ENCODE measurements at places on chromosomes 13 and 19.

- DNase-seq = no peak
Measured at GRCh38 chr19:48918801-48919247, 14.7 kb upstream of the DHDH start.

- no peak for DNase-seq
Measured at GRCh38 chr13:38905081-38905480, 85.5 kb downstream of the STOML3 start.

DNA sequence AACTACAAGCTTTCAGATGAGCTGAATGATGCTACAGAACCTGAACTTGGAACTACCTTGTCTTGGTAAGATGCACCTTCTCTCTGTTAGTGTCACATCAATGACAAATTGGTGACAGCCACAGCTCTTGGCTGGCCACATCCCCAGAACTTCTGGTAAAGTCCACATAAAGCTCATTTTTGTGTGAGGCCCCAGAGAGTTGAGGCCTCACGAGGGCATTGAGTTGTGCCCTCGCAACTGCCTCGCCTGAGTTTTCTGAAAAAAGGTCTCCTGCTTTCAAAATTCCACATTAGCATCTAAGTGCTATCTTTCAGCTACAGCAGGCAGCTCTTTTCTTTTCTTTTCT, 42.6 kb downstream of the MRPL57 start:
- no peak for DNase-seq

- no peak for DNase-seq
Measured at GRCh38 chr13:42533336-42533591, 40.7 kb upstream of the TNFSF11 start.

DNA sequence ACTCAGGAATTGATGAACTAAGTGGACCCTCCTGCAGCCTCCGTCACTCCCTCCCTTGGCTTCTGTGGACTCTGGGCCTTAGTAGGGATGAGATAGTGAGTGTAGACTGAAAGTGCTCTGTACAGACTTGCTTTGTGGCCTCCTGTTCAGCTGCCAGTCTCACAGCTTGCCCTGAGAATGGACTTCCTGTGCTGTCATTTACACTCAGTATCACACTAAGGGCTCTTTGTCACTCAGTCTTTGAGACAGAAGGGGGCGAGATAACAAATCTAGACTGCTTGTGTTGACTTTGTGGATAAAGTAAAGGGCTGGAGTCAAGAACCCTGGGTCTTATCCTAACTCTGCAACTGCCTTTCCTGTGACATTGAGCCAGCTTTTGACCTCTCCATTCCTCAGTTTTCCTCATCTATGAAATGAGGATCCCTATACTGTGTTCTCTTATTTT, 21.0 kb upstream of the SPRY2 start:
- DNase-seq = no peak

DNA sequence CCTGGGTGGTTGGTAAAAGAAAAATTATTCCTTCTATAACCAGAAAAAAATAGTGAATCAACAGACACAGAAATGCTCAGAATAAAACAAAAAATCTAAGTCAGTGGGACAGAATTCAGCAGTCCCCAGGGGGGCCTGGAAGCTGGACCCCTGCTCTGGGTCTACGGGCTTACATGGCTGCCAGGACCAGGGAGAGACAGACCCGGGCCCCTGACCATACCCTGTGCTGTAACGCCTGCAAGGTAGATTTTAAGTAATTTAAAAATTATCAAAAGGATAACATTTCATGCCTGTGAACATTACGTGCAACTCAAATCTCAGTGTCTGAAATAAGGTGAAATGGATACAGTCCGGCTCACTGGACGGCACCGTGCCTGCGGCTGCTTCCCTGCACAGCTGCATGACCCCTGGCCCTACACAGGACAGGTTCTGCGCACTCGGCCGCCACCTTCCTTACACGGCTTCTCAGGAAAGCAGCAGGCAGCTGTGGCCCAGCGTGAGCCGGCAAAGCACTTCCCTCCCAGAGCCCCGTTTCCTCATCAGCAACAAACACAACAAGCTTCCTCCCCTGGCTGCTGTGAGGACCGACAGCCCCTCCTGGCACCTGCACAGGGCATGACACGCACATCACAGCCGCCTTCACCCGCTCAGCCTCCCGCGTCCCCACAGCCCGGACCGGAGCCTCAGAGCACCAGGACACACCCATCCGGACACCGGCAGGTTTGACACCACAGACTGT, 22.2 kb downstream of the RASA3 start:
- DNase-seq = no peak

- no peak for DNase-seq
Measured at GRCh38 chr13:98390086-98390715, 186.7 kb downstream of the STK24 start.

- no peak for DNase-seq
Measured at GRCh38 chr19:30153326-30154210, 211.5 kb downstream of the URI1 start.

- DNase-seq = peak; percentile 37
Measured at GRCh38 chr13:45231722-45232121, 30.9 kb upstream of the KCTD4 start.

GRCh38 chr19:2636141-2636896, 66.2 kb downstream of the GNG7 start:
- DNase-seq = no peak

- DNase-seq = peak; percentile 28
Measured at GRCh38 chr19:18167975-18168645, 5.5 kb upstream of the IFI30 start.

GRCh38 chr19:46406976-46407375, 6.4 kb downstream of the CCDC8 start:
- no peak for DNase-seq

GRCh38 chr13:53250272-53250875, 221.8 kb downstream of the OLFM4 start:
- DNase-seq = peak; percentile 62

- no peak for DNase-seq
Measured at GRCh38 chr13:112881656-112882554, 87.1 kb upstream of the MCF2L start.

- DNase-seq = peak; percentile 16
Measured at GRCh38 chr13:26563713-26564112, 6.2 kb downstream of the WASF3 start.

- DNase-seq = peak; percentile 97
Measured at GRCh38 chr13:44713788-44714469, 137.8 kb upstream of the TSC22D1 start.

GRCh38 chr19:27868007-27868406, 1344.9 kb downstream of the UQCRFS1 start:
- DNase-seq = no peak

DNA sequence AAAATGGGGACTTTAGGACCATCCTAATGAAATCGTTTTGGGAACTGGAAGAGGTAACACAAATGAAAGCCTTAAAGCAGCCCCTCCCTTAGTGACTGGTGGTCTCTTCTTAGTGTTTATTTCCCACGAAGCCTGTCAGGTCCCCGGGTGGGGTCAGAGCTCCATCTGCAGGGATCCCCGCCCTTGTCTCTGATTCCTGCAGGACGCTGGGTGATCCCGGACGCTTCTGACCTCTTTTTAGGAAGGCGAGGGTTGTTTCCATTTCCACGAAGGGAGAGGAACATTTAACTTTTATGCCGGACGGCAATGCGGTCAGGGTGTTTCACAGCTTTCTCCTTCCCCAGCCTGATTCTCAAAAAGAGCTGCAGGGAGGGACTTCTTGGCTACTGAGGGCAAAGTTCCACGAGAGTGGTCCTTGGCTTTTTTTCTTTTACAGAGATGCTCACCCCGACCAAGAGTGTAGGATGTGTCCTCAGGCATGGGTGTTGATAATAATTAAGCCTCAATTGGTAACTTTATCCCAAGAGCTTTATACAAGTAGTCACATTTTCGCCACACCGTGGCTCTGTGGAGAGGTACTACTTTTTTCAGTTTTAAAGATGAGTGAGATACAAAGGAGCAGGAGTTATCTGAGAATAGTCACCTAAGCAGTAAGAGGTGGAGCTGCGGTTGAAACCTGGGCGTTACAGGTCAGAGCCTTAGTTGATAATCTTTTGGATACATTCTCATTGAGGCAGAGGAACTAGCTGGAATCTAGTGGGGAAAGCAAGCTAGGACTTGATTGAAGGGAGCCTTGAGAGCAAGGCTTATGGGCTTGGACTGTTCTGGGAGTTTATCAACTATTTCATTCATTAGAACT, 813 bp downstream of the ZNF284 start:
- DNase-seq = peak; percentile 10

DNA sequence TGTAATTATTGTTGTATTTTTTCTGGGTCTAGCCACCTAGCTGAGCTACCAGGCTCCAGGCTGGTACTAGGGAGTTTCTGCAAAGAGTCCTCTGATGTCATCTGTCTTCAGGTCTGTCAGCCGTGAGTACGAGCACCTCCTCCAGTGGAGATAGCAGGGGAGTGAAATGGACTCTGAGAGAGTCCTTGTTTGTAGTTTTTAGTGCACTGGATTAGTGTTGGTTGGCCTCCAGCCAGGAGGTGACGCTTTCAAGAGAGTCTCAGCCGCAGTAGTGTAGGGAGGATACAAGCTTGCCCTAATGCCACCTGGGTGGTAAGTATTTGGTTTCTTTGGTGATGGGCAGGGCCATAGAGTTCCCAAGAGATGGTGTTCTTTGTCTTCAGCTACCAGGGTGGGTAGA, 384.8 kb downstream of the SLC7A1 start:
- DNase-seq = no peak

DNA sequence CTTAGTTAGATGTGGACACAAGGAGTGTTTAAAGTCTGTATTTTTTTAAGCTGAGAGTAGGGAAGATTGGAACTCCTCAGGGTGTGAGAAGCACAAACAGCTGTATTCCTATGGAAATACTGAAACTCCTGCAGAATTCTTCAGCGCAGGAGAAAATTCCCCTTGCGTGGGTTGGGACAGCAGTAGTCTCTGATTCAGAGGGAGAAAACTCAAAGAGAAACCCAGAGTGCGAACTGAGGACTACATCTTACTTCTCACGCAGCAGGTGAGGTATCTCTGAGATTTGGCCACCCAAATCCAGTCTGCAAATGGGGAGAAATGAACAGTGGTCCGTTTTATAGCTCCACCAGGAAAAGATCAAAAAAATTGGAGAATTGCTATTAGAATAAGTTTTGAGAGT, 60.9 kb downstream of the FRY start:
- no peak for DNase-seq

- DNase-seq = no peak
Measured at GRCh38 chr19:39307822-39308530, 11.8 kb downstream of the IFNL1 start.

DNA sequence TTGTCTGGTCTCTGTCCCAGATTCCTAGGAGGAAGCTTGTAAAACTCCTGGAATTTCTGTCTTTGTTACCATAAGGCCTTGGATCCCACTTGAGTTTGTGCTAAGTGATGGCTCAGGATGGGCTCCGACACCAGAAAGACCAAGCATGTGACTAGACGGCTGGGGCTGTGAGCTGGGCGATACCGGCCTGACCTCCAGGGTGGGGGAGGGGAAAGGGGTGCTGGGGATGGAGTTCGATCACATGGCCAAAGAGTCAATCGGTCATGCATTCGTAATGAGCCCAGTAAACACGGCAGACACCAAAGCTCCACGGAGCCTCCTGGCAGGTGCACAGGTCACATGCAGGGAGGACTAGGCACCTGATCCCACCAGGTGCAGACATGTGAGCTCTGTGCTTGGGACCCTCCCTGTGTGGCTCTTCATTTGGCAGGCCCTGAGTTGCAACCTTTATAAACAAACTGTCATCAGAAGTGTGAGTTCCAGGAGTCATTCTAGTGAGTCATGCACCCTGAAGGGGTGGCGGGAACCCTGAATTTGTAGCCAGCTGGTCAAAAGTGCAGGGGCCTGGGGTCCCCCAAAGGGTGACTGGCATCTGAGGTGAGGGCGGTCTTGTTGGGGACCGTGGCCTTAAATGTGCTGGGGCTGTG, 27.1 kb downstream of the ELAVL1 start:
- DNase-seq = no peak

DNA sequence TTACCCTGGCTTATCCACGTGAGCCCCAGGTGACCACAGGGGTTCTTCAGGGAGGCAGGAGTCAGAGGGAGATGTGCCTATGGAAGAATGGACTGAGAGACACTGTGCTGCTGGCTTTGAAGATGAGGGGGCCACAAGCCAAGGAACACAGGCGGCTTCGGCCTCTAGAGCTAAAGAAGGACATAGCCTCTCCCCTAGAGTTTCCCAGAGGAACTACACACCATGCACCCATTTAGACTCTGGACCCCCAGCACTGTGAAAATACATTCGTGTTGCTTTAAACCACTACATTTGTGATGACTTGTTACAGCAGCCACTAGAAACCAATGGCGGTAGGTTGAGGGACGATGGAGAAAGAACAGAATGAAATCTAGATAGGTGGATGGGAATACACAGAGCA, 13.7 kb upstream of the ATF5 start:
- no peak for DNase-seq

GRCh38 chr19:56959205-56959604, 118.7 kb upstream of the PEG3 start:
- no peak for DNase-seq

GRCh38 chr13:65926750-65927171, 1303.4 kb downstream of the PCDH9 start:
- no peak for DNase-seq

- DNase-seq = no peak
Measured at GRCh38 chr19:2084993-2085720, 11.0 kb downstream of the MOB3A start.

- DNase-seq = peak; percentile 16
Measured at GRCh38 chr19:12843999-12844732, 5.9 kb downstream of the MAST1 start.

DNA sequence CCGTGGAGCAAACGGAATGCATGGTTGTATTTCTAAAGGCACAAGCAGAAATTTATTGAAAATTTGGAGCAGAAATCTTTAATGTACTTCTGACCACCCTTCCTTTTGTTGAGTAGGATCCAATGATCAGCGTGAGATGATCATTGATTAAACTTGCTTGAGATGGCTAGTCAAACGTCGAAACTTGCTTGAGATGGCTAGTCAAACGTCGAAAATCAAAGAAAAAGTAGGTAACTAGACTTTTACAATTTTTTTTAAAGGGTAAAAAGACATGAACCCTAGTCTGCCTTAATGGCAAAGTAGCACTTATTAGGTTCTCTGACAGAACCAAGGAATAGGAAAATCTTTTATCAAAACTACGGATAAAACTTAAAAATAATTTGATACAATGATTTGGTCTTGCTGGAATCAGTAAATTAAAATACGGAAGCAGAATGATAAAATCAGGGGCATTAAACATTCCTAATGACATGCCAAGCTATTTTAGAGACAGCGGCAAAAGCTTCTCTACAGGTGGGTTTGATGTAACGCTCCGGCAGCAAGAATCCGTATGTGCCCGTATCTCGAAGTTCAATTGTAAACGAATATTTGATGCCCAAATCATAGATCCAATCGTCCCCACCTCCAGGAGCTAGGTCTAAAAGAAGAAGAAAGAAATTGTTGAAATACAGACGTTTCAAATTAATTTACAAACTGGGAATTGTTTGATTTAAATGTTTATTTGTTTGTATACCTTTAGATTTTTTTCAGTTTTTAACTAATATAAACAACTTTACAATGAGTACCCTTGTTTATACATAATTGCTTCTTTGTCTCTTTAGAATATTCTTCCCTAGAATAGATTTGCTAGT, 841 bp upstream of the ZC3H13 start:
- DNase-seq = no peak

DNA sequence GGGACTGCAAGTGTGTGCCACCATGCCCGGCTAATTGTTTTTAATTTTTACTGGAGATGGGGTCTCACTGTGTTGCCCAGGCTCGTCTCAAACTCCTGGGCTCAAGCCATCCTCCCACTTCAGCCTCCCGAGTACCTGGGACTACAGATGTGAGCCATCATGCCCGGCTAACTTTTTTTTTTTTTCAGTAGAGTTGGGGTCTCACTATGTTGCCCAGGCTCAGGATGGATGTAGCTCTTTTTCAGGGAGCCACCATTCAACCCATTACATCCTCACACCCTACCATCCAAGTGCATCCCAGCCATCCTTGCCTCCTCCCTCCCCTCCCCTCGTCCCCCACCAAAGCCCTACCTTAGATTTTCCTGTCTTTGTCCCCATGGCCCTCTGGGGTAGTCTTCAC, 14.9 kb downstream of the CELF5 start:
- no peak for DNase-seq

All from HCEC 1CT (cell line).